IMR-90 (cell line): ENCODE measurements at places on chromosomes 16 and 17.

DNA sequence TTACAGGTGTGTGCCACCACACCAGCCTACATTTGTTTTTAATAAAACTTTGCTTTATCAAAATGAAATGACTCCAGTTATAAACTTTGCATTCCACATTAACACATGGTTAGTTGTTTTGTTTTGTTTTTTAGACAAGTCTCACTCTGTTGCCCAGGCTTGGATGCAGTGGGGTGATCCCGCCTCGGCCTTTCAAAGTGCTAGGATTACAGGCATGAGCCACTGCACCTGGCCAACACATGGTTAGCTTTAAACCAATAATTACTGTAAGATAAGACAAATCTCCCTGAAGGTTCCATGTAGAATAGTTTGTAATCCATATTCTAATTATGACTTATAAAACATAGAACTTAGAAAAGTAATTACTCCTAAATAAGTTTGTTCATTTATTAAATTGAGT is 89.8 kb upstream of the MED13 start:
- no peak for DNase-seq

- DNase-seq, result no peak
Observed at GRCh38 chr17:37747222-37747621, 2.4 kb upstream of the HNF1B start.

DNA sequence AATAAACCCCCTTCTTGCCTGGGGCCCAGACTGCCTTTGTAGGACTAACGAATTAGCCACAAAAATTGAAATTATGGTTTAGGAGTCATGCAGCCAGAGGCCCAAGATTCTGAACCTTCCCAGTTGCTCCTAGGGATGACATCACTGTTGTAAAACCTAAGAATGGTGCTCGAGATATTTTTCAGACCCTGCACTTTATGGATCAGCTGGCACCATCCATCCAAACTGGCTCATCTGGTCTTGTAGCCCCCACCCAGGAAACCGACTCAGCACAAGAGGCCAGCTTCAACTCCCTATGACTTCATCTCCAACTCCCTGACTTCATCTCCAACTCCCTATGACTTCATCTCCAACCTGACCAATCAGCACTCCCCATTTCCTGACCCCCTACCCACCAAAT is 10.9 kb upstream of the EVPL start:
- DNase-seq, result peak; percentile 16

GRCh38 chr17:46092991-46093390 is 93.9 kb downstream of the STH start:
- peak; percentile 50 for DNase-seq
